Spinal cord (tissue), 10 donors: ENCODE measurements at places on chromosomes 12 and 14. TPM values are rescaled to one million over a fixed set of nuclear protein-coding genes. Genes with fewer than 3 reads are reported as not detected.

GRCh38 chr12:52641468-52641867, 10.5 kb downstream of the KRT2 start:
- no peak for DNase-seq

DNA sequence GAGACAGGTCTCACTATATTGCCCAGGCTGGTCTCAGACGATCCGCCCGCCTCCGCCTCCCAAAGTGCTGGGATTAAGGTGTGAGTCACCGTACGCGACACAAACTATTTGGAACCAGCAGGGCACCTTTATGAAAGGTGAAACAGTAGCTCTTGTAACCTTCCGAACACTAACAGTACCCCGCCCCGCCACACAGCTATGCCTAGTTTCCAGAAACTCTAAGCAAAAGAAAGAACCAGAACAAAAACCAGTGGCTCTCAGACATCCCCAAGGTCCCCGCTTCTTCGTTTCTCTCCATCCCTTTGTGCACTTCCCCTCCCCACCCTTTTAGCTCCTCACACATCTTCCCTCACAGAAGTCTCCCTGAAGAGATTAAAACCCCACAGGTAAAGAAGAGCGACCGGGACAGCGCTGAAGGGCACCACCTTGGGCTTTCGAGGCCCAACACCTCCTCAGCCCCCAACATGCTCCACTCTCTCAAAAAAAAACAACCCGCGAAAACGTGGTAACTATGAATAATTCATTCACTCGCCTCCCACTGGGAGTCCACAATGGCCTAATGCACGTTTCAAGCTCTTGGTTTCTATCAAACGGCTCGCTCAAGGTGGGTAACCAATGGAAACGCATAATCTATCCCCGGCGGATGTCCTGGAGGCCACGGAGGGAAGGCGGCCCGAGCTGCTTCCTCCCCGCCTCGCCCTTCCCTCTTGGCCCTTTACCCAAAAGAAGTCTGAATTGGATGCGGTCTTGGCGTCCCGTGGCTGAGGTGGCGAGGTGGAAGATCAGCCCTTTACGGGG, 877 bp downstream of the BAG5 start:
- no peak for DNase-seq

Gene LMNTD1
- total RNA-seq: 2.5 TPM

Gene TAS2R30
- 5.7 TPM for total RNA-seq
